Motor neuron (in vitro differentiated cells): ENCODE measurements at places on chromosomes 1 and 21.

DNA sequence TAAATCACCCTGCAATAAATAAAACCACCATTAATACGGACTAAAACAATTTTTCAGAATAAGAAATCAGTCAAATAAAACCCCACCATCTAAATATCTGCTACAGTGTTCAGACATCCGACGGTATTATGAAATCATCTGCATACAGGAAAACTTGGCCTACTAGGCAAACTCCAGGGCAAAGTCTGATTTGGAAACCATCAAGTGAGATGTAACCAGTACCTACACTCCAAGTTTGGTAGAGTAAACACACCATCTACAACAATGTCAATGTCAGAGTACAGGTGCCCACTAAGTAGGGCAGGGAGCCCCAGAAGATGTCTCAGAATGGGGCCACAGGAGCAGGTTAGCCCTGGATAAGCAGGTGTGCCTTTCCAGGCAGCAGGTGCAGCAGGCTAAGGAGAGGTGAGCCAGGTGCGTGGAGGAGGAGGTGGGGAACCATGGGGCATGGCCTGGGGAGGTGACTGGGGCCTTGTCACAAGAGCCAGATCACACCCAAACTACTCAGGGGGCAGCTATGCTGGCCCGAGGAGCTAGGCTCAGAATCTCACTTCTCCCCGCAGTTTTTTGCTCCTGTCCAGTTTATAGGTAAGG is 59.6 kb downstream of the CAPZB start:
- no peak for ATAC-seq

- no peak for ATAC-seq
Observed at GRCh38 chr1:215345766-215346165, 221.3 kb upstream of the KCTD3 start.

DNA sequence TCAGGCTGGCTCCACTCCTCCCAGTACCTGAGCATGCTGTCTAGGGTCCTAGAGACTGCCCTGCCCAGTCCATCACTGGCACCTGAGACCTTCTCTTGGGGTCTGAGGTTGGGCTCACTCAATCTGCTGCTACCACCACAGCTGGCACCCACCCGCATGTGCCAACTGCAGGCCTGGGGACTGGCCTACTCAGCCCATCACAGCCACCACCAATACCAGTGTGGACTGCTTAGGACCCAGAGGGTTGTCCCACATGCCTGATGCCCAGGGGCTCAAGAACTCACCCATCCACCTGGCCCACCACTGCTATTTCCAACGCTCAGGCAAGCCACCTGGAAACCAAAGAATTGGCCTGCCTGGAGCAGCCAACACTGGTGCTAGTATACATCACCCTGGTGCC is 63.5 kb downstream of the CYP4B1 start:
- ATAC-seq: no peak

DNA sequence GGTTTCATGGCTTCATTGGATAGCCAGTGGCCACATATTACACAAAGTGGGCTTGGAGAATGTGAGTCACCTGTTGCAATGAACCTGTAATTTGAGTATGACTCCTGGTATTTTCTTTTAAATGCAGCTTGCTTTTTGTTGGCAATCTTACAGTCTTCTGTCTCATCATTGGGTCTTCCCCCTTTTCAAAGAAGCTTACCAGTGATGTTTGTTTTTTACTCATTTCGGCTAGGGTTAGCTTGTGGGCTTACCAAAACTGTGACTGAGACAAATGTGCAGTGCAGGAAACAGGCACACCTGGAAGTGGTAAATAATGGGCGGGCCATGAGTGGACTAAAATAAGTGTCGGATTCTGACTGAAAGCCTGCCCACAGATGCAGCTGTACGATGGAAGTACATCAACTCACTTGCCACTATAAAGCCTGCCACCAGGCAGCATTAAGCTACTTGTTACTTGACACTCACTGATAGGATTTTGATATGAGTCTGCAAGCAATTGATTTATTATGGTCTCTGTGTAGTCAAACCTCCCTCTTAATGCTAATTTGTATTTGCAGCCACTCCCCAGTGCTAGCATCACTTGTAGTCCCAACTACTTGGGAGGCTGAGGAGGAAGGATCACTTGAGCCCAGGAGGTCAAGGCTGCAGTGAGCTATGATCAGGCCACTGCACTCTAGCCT is 4.2 kb downstream of the HHAT start:
- ATAC-seq: no peak

- no peak for ATAC-seq
Observed at GRCh38 chr1:200629876-200630514, 9.4 kb upstream of the KIF14 start.
